ENCODE measurements at places on chromosomes 7 and 10. TPM values are rescaled to one million over a fixed set of nuclear protein-coding genes. Genes with fewer than 3 reads are reported as not detected.

GRM3 gene
- not detected for total RNA-seq

HEPACAM2 gene
- total RNA-seq, result not detected

PRKAR2B gene
- total RNA-seq, result 5.3 TPM

GRCh38 chr10:97927622-97928021 is 78.0 kb downstream of the GOLGA7B start:
- H3K27ac ChIP-seq, result no peak overlapping the region
- no peak overlapping the region for H3K4me3 ChIP-seq
- H3K27me3 ChIP-seq, result no peaks in the 10 kb centered on the region
- no peaks in the 10 kb centered on the region for H3K4me1 ChIP-seq
- no peak for DNase-seq
- no peaks in the 10 kb centered on the region for H3K36me3 ChIP-seq

DNA sequence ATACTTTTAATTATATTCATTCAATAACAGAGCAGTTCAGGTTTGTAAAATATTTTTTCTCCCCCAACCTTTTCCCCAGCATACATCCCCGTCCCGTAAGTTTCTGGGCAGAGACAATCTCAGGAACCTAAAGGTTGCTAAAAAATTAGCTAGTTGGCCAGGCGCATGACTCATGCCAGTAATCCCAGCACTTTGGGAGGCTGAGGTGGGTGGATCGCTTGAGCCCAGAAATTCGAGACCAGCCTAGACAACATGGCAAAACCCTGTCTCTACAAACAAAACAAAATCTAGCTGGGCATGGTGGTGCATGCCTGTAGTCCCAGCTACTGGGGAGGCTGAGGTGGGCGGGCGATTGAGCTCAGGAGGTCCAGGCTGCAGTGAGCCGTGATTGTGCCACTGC is 40.2 kb downstream of the TCF7L2 start:
- H3K36me3 ChIP-seq, result no peaks in the 10 kb centered on the region
- no peak overlapping the region for H3K27ac ChIP-seq
- no peak overlapping the region for H3K4me3 ChIP-seq

GRCh38 chr7:147878912-147879661 is 711.5 kb upstream of the C7orf33 start:
- no peak overlapping the region for H3K27ac ChIP-seq
- H3K27me3 ChIP-seq, result no peaks in the 10 kb centered on the region
- H3K4me1 ChIP-seq, result no peaks in the 10 kb centered on the region
- no peaks in the 10 kb centered on the region for H3K36me3 ChIP-seq

DNA sequence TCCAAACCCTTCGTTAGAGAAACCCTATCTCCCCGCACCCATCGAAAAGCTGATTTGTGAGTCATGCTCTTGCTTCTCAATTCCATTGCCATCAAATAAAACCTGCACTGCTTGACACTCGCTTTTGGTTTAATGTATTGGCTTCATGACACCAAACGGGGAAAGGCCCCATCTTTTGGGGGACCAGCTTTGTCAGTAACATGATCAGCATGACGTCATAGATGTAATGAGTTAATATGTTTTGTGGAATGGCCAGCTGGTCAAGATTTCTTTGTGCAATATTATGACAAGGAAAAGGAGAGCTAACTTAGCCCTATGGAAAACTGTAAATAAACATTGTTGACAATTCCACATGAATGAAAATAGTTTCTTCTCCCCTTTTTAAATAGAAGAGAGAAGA is 1260.5 kb upstream of the CELF2 start:
- H3K27ac ChIP-seq, result no peak overlapping the region
- no peaks in the 10 kb centered on the region for H3K36me3 ChIP-seq
- no peaks in the 10 kb centered on the region for H3K27me3 ChIP-seq
- no peaks in the 10 kb centered on the region for H3K4me1 ChIP-seq
- DNase-seq, result no peak

DNA sequence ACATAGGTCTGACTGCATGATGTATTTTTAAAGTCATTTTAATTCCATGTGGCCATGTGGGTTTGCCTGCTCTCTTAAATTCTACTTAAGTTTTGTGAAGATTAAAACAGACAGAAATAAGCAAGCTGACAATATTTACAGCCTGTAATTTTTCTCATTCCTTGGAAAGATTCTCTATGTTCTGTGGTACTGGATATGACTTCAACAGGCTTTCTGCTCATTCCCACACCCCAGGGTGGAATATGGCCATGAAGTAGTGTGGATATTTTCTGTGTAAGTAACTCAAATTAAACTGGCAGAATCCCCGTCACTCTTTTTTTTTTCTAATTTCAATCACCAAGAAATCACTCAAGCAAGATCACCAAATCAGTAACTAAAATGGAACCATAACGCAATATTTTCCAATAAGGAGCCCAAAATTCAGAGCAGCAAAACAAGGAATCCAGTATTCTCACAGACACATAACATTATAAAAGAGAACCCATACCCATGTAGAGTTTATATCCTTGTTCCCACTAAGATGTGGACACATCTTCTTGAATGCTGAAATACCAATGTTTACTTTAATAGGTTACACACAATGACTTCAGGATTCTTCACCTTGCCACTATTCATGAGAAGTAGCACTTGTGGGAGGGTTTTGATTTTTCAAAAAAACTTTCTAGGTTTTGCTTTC is 5.7 kb downstream of the HOXA5 start:
- no peaks in the 10 kb centered on the region for H3K27me3 ChIP-seq
- peaks cover 3% of the 10 kb centered on the region for H3K36me3 ChIP-seq
- peaks cover 33% of the 10 kb centered on the region for H3K4me1 ChIP-seq
- no peak for DNase-seq
- peak overlapping the region; percentile 95 for H3K27ac ChIP-seq
- no peak overlapping the region for H3K4me3 ChIP-seq

DNA sequence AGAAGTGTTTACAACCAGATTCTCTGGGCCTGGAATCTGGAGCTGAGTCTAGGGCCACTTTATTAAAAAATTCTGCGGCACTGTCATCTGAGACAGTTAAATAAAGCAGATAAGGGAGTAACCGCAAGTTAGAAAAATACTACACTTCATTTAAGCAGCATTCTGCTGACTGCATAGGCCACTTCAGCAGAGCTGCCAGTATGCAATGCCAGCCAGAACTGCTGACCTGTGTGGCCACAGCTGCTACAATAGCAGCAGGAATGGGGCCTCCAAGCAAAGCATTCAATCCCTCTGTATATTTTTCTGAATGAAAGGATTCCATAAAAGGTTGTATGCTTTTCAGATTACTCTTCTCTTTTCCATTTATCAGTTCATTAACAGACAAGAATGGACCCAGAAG is 136.0 kb downstream of the COL28A1 start:
- no peaks in the 10 kb centered on the region for H3K4me1 ChIP-seq
- H3K36me3 ChIP-seq, result no peaks in the 10 kb centered on the region
- H3K4me3 ChIP-seq, result no peak overlapping the region

DNA sequence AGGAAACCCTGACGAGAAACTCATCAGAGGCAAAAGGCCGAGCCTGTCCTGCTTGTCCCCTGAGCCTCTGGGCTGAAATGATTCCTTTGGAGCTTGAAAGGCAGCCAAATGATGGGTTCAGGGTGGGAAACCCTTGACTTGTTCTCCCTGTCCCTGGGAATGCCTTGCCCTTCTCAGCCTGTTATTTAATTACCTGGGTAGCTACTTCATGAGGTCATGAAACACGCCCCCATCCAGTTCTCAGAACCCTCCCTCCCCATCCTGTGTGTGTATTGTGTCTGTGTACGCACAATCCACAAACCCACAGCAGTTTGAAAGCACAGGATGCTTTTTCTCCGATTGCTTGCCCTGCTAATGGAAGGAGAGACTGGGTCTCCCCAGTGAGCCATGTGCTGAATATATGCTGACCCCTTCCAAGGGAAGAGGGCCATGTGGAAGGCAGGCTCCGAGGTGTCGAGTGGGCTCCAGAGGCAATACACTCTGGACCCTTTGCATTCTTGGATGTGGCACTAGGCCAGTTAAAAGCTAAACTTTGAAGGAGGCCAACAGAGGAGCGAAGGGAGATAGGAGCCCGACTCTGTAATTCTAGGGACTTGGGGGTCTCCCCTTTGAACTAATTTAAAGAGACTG is 10.6 kb downstream of the DUSP5 start:
- no peaks in the 10 kb centered on the region for H3K36me3 ChIP-seq
- H3K4me3 ChIP-seq, result no peak overlapping the region
- no peak overlapping the region for H3K27ac ChIP-seq
- no peaks in the 10 kb centered on the region for H3K27me3 ChIP-seq

GRCh38 chr7:76346097-76346496 is 12.7 kb downstream of the YWHAG start:
- H3K27ac ChIP-seq, result no peak overlapping the region
- no peak overlapping the region for H3K4me3 ChIP-seq
- DNase-seq, result no peak
- peaks cover 23% of the 10 kb centered on the region for H3K36me3 ChIP-seq
- no peaks in the 10 kb centered on the region for H3K27me3 ChIP-seq

DNA sequence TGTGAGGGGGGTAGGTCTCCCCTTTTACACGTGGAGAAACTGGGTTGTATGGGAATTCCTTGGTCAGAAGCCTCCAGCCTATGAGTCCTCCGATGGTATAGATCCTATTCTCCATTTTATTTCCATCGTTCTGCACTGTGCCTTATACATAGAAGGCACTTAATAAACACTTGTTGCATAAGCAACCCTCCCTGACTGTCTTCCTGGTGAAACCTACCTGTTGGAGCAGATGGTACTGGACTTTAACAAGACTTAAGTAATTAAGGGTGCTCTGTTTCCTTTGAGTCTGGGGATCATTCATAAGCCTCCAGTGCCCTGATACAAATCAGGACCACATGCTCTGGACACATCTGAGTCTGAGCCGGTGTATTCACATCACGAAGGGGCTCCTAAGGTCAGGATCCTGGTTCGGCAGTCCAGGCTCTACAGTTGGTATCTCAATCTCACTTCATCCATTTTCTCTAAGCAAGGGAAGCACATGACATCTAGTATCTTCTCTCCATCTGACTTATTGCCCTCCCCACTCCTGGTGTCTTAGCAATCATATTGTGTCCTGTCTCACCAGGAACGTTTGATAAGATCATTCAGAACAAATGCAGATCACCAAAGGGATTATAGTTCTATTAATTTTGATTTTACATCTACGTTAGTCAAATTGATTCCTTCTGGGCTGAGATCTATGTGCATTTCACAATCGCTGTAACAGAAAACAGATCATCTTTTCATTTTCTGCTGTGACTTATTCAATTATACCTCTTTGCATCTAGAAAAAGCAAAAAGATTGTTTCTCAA is 22.8 kb upstream of the EZH2 start:
- no peak overlapping the region for H3K27ac ChIP-seq
- H3K36me3 ChIP-seq, result no peaks in the 10 kb centered on the region
- H3K4me3 ChIP-seq, result no peak overlapping the region
- DNase-seq, result no peak
- no peaks in the 10 kb centered on the region for H3K27me3 ChIP-seq

- no peaks in the 10 kb centered on the region for H3K4me1 ChIP-seq
- H3K4me3 ChIP-seq, result no peak overlapping the region
- no peaks in the 10 kb centered on the region for H3K27me3 ChIP-seq
- no peak overlapping the region for H3K27ac ChIP-seq
- no peaks in the 10 kb centered on the region for H3K36me3 ChIP-seq
Measured at GRCh38 chr7:38068461-38068860, 109.6 kb upstream of the STARD3NL start.

DNA sequence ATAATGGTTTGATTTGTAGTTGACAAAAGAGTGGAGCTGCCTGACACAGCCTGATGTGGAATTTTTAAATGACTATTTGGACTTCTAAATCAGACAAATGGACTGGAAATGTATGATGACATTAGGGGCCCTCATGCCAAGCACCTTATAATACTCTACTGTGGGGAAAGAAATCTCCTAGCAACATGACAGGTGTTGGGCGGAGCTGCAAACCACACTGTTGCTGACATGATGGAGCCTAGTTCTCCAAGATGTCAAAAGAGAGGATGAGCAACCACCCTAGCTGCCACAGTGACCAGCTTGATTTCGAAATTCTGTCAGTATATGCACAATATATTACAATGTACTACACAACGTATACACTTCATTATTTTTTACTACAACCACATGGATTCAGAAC is 65.8 kb downstream of the RHOBTB1 start:
- H3K36me3 ChIP-seq, result no peaks in the 10 kb centered on the region
- H3K4me1 ChIP-seq, result peaks cover 9% of the 10 kb centered on the region
- no peak overlapping the region for H3K4me3 ChIP-seq
- H3K27me3 ChIP-seq, result no peaks in the 10 kb centered on the region
- no peak overlapping the region for H3K27ac ChIP-seq

DNA sequence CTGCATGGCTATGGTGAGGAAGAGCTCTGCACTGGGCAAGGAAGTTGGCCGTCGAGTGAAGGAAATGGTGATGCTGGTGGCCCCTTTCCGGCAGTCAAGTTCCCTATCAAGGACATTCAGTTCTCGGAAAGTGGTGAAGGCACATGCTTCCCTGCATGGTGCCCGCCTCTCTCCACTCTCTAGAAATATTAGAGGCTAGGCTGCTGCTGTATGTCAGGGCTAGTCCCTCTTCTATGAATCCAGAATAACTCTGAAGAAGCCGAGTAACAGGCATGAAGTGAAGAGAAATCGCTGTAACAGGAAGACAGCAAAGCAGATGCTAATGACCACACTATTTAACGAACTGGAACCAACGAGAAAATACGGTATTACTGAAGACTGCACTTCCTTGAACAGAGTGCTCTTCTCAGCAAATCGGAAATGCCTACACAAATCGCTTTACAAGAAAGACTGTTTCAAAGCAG is 5.4 kb downstream of the IDI1 start:
- no peak for DNase-seq
- H3K4me1 ChIP-seq, result peaks cover 24% of the 10 kb centered on the region
- H3K27me3 ChIP-seq, result no peaks in the 10 kb centered on the region
- H3K36me3 ChIP-seq, result peaks cover 26% of the 10 kb centered on the region

DNA sequence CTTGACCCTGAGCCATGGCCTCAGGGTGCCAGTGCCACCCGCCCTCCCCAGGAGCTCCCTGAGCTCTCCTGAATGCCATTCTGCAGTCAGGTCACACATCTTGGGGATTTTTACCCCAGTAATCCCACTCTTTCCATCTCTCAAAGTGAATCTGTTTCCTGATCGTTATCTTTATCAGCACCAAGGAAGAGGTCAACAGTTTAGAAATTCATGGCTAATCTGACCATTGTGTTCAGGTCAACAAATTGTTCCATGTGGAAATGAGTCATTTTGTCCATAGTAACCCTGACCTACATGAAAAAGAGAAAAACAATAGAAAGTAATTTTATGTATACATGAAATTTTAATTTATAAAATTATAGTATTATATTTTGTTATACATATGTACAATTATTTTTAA is 28.8 kb upstream of the ZNF488 start:
- no peak overlapping the region for H3K27ac ChIP-seq
- H3K4me1 ChIP-seq, result no peaks in the 10 kb centered on the region
- DNase-seq, result no peak
- no peaks in the 10 kb centered on the region for H3K27me3 ChIP-seq
- no peak overlapping the region for H3K4me3 ChIP-seq
- H3K36me3 ChIP-seq, result no peaks in the 10 kb centered on the region

DNA sequence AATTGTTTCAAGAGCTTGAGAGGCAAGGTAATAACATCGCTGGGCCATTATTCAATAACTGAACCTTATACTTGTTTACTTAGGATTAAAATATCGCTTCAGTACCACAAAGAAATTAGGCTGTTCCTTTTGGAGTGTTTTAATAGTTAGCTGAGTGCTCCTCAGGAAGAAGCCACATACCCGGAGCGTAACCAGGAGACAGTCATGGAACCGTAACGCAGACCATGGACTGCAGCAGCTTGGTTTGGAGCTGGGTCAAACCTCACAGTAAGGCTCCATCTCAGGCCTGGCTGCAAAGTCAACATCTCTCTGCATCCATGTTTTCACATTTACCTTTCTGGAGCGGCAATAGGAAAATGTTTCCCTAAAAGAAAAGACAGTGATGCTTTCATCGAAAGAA is 599.0 kb downstream of the TNS3 start:
- H3K4me1 ChIP-seq, result no peaks in the 10 kb centered on the region
- H3K27me3 ChIP-seq, result no peaks in the 10 kb centered on the region
- no peak for DNase-seq
- H3K27ac ChIP-seq, result no peak overlapping the region

All from thoracic aorta (tissue), 2 donors.